ENCODE measurements at places on chromosomes 6 and 20.

- DNase-seq, result no peak
These were observed 7.6 kb upstream of the RNF182 start for GRCh38 chr6:13917141-13917540.

- no peak for DNase-seq
These were observed 469.7 kb upstream of the JAG1 start for GRCh38 chr20:11143481-11143880.

DNA sequence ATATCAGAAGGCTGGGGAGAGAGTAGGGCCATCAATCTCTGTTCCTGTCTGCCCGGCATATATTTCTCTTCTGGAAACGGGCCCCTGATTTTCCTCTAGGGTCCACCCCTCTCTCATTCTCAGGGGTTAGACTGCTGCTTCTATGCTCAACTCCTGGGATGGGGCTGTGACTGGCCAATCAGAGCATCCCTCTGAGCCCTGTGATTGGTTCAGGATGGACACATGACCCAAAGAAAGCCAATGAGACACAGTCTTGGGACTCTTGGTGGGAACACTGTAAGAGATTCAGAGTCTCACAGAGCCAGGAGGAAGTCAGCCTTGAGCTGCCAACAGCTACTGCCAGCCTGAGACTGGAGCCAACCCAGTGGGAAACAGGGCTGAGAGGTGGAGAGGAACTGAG, 31.0 kb upstream of the KCNB1 start:
- no peak for DNase-seq

- DNase-seq, result no peak
These were observed 216.8 kb downstream of the HACE1 start for GRCh38 chr6:104642871-104643270.

DNA sequence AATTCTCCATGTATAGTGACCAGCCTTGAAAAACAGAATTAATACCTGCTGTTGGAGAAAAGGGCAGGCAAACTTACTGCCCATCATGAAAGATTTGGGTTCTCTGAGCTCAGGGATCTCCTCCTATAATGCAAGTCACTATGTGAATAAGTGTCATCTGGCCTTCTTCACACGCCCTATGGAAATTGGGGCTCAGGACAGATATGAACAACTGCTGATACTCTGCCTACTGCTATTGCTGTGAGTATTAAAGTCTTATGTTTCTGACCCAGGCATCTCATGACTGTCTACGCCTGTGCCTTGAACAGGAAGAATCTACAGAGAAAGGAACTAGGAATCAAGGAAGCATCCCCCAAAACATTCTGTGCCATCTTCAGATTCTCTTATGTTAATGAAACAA, 226.1 kb downstream of the SOD2 start:
- no peak for DNase-seq

GRCh38 chr6:42562788-42563405, 932 bp upstream of the UBR2 start:
- DNase-seq, result no peak

DNA sequence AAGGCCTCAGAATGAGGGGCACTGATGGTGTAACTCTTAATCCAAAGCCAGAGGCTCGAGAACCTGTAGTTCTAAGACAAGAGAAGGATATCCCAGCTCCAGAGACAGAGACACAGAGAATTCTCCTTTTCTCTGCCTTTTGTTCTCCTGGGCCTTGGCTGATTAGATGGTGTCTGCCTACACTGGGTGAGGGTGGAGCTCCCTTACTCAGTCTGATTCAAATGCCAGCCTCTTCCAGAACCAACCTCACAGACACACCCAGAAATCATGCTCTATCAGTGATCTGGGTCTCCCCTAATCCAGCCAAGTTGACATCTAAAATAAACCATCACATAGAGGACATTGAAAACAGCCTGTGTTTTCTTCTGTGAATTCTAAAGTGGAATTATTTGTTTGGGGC, 68.0 kb upstream of the SMIM28 start:
- no peak for DNase-seq

GRCh38 chr20:38665094-38665493, 59.2 kb upstream of the SLC32A1 start:
- no peak for DNase-seq

- no peak for DNase-seq
These were observed 4.4 kb downstream of the CNKSR3 start for GRCh38 chr6:154506108-154506507.

- DNase-seq, result no peak
These were observed 7.2 kb downstream of the TPX2 start for GRCh38 chr20:31746068-31746878.

DNA sequence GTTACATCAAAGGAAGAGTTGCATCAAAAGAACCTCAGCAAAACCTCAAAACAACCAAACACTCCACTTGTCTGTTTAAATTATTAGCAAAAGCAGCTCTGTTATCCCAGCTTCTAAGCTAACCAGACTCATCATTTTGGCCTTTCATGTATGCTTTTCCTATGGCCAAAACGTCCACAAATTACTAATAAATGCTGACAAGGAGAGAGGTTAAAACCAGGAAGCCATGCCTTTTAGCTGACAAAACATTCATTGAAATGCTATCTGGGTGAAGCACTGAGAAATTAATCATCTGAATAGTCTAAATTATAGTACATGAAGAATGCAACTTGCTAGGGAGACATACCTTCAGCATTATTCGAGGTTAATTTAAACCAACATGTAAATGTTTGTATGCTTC, 80.6 kb downstream of the LAMA2 start:
- DNase-seq, result no peak

DNA sequence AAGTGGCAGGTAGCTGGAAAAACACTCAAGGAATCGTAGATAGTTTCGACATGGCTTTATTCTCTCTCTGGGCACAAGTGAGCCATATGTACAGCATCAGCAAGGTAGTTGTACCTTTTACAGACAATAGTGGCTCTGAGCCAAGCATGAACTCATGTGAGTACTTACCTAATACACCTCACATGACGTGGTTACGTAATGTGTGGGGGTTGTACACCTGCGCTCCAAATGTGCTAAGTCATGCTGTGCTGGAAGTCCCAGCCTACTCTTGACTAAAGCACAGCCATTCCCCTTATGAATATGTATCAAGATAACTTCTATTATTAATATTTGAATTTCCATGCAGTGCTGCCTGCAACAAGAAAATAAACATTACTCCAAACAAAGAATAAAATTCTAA, 78.8 kb upstream of the HMGN3 start:
- DNase-seq, result no peak

DNA sequence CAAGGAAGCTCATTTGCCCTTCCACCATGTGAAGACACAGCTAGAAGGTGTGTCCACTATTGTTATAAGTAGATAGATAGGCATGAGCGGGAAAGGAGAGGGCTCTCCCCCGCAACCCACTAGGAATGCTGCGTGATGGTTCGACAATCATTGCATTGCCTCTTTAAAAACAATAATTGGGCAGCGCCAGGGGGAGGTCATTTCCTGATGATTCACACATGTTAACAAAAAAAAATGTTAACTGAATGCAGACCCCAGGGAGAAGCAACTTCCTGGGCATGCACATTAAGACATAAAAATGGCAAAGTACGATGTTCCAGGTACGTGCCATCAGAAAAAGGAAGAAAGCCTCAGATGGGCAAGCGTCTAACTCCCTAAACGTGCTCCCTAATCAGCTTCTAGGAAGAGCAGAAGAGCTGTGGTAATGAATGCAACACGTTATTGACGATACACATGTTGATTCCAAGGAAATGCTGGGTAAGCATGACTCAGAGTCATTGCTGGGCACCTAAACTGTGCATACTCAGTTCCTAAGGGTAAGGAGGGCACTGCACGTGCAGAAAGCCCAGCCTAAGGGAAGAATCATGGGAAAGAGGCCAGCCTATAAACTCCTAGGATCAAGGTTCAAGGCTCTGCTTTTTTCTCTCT, 113.7 kb downstream of the FAM217A start:
- DNase-seq, result no peak
